ENCODE measurements at places on chromosomes 1 and 21.

DNA sequence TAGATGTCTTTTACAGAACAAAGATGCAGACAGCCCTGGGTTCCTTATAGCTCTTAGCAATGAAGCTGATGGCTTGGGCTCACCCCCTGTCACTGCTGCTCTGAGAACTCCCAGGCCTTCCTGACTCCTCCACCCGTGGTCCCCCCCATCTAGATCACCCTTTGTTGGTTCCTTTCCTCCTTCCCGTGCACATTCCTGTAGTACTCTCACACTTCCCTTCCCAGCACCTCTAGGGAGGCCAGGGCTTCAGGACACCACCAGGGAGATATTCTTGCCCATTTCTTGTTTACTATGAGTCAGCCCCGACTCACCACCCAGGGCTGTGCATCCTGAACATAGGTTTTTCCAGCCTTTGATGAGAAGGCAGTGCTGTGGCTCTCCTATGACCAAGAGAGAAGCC, 14.4 kb upstream of the NOS1AP start:
- DNase-seq = peak; percentile 84

- DNase-seq = no peak
These were observed 185.5 kb downstream of the DUSP10 start for GRCh38 chr1:221556435-221556834.

GRCh38 chr1:117541003-117541402, 64.8 kb upstream of the TENT5C start:
- no peak for DNase-seq

- DNase-seq = no peak
These were observed 30.1 kb downstream of the DHX9 start for GRCh38 chr1:182869241-182869666.

DNA sequence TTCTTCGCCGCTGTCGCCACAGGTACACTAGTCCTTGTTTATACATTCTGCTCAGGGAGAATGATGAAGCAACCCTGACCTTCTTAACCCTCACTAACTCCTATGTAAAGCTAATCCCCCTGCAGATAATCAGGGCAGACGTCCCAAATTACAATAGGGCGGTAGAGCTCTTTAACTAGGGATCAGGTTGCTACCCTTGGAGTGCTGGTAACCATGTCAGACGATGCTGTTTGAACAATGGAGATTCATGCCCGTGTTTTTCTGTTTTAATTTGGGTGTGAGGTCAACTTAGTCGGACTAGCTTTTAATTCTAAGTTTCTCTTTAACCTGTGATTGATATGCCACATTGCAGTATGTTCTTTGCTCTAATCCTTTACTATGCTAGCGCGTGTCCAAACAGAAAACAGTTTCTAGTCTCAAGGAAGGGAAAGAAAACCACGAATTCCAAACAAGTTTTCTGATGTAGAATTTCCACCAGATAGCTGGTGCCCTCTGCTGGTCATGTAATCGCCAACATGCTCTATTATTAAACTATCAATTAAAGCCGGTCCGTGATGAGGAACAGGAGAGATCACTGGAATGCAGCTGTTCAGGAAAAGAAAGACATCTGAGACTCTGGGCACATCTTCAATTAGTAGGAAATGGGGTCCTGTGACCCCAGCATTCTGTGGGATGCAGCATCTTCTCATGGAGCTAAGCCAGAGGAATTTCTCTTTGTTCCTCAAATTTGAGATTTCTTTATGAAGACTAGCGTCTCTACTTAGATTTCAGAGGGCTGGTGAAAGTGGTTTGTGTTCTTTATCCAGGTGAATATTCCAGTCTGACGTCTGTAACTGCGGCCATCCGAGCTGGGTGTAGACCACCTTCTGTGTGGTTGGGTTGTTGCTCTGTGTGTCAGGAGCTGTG, 18.3 kb upstream of the VAMP3 start:
- peak; percentile 85 for DNase-seq

GRCh38 chr21:44947111-44947929, 7.5 kb downstream of the SLX9 start:
- DNase-seq = no peak

- peak; percentile 95 for DNase-seq
These were observed 10.2 kb upstream of the IFI16 start for GRCh38 chr1:158999316-159000069.

GRCh38 chr1:44237721-44238457, 24.6 kb downstream of the DMAP1 start:
- peak; percentile 39 for DNase-seq

All from choroid plexus epithelial cell (primary cell).